ENCODE measurements at places on chromosomes 16 and 17. TPM values are rescaled to one million over a fixed set of nuclear protein-coding genes. Genes with fewer than 3 reads are reported as not detected.

Gene CENPN
- 17.0 TPM for total RNA-seq

DNA sequence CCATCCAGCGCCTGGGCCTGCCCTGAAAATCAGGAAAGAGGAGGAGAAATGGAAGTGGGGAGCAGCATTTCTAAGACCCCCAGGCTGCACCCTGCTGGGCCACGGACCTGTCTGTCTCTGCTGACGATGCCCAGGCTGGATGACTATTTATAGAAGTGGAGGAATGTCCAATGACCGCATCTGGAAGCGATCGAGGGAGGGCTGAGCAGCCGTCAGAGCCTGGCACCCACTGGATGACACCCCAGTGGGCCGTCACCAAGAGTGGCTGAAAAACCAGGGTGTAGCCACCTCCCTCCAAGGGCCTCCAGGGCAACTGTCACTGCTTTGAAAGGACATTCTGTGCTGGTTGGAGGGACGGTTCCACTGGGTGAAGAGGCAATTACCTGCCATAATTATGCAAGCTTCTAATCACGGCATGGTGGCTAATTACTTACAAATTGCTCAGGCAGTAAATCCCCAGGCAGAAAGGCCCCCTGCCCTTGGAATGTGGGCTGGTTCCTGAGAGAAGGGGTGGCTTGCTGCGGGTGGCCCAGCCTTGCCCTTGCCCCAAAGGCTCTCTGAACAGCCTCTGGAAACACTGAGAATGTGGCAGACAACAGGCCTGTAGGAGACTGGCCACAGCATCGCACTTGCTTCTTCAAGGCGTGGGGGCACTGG lies 332.1 kb downstream of the C16orf95 start:
- no peak for DNase-seq

- DNase-seq: no peak
Observed at GRCh38 chr16:57345021-57345420, 13.6 kb upstream of the CCL22 start.

DNA sequence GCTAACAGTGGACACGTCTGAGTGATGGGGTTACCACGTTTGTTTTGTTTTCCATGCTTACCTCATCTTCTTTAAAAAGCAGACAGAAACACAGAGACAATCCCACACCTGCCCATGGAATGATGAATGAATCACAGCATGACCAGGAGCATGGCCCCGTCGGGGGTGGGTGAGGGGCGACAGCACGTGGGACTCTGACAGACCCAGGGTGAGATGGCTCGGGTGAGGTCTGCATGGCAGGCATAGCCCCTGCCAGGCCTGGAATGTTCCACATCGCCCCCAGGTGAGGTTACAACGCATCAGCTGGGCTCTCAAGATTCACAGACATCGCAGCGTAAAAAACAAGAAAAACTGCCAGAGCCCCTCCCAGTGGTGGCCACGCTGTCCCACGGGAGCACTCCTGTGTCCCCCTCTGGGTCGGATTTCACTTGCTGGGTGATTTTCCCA lies 18.1 kb downstream of the SLC7A5 start:
- no peak for DNase-seq
